Stimulated activated CD4-positive, alpha-beta T cell treated with anti-CD3 and anti-CD28 coated beads, Interleukin-15, amount 100 ng/mL, for 1 hour (primary cell): ENCODE measurements at places on chromosomes 6 and 20.
A peak's percentile ranks its signal among the peaks of the same experiment; 100 is the strongest.

DNA sequence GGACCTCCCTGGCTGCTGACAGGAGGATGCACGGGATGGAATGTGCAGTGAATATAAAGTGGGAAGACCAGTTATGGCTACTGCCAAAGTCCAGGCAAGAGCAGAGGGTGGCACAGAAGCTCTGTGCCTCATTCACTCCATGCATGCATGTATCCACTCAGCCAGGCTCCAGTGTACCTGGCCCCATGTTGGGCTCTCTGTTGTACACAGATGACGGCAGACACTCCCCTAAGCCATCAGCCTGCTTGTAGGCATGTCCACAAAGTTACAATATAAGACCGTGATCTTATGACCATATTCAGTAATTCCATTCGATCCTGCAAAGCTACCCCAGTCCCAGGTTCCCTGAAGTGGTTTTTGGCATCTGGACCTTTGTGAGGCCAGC lies 116.8 kb downstream of the PREX1 start:
- DNase-seq: no peak

- DNase-seq: no peak
Observed at GRCh38 chr20:59149678-59150504, 13.7 kb upstream of the ZNF831 start.

DNA sequence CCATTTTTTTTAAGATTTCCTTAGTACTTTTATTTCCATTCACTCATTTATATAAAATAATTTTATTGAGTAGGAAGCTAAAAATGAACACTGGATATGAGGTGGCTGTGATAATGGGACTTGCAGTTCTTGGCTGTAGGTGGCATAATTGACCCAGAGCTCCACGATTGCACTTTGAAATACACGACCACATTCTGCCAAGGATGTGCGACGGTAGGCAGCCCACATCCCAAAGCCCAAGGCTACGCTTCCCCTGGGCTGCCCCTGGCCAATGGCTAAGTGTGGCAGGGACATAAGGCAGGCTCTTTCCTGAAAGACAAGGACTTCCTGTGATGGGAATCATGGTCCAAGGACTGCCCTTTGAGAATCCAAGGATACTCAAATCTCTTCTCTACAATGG lies 43.7 kb upstream of the ADTRP start:
- DNase-seq: no peak

- no peak for DNase-seq
Observed at GRCh38 chr6:40874495-40874894, 164.5 kb downstream of the UNC5CL start.

DNA sequence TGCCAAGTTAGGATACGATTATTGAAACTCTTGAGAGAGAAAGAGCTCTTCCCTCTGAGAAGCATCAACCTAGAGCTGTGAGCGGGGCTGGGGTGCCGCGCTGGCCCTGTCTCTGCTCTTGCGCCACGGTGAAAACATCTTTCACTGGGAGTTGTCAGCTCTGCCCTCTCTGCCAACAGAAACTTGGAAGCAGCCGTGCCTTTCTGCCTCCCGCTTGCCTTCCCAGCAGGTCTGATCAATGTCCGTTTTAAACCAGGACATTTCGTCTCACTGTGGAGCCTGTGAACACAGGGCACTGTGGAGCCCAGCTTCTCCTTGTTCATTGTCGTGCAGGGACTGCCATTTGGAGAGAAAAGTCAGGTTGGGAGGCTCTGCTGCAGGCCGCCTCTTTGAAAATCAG lies 249.2 kb upstream of the PMEPA1 start:
- no peak for DNase-seq

GRCh38 chr20:60313191-60313590 lies 355.0 kb downstream of the CDH26 start:
- no peak for DNase-seq

GRCh38 chr20:1377341-1377871 lies 15.4 kb downstream of the FKBP1A start:
- no peak for DNase-seq

- DNase-seq: no peak
Observed at GRCh38 chr6:5213836-5214235, 46.9 kb downstream of the LYRM4 start.

GRCh38 chr6:42013134-42013516 lies 37.2 kb upstream of the TAF8 start:
- no peak for DNase-seq

- DNase-seq: no peak
Observed at GRCh38 chr6:117530467-117531242, 48.2 kb downstream of the DCBLD1 start.

- peak; percentile 15 for DNase-seq
Observed at GRCh38 chr6:32843331-32843978, 392 bp downstream of the PSMB8 start.

DNA sequence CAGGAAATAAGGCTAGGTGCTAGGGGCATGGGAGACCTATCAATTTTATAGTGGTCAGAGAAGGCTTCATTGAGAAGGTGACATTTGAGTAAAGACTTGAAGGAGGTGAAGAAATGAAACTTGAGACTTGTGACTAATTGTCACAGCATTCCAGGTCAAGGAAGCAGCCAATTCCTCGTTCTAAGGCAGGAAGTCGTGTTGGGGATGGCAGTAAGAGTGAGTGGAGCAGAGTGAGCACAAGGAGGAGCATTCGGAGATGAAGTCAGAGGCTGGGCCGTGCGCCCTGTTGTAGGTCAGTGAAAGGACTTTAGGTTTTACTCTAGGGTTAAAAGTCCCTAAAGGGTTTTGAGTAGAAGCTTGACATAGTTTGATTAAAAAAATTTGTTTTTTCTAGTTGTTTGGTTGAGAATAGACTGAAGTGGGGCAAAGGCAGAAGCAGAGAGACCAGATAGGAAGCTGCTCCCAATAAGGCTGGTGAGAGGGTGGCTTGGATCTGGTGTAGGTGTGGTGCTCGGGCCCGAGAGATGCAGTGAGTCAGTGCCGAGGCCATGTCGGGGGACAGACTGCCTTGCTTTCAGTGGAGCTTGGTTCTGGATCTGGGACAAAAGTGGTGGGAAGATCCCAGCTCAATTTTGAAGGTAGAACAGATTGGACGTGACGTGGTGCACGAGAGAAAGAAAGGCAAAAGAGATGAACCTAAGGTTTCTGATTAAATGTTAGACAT lies 2.6 kb upstream of the RSPH3 start:
- DNase-seq: no peak

DNA sequence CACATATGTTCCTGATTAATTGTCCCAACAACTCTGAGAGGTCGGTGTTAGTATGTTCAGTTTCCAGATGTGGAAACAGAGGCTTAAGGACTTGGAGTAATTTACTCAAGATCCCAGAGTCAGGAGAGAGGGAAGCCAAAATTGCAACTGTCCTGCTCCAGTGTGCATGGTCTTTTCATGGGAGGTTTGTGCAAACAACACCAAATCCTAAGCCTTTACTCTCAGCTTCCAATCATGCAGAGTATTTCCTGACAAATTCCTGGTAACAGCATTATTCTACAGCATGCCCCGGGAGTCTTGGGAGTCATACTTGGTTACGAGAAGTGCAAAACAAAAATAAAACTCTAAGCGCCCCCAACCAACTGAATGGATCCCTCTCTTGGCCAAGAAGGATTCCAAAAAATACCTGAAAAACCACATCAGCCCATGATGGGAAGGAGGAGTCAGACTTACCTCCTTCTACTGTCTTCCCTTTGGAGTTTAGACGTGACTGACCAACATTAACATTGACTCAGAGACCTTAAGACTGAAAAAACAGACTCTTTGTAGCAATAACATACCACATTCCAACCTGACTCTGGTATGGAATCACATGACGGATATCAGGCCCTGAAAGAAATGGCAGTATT lies 30.8 kb upstream of the PPP1R3G start:
- no peak for DNase-seq

GRCh38 chr6:158471339-158471738 lies 88.6 kb upstream of the TMEM181 start:
- DNase-seq: no peak

DNA sequence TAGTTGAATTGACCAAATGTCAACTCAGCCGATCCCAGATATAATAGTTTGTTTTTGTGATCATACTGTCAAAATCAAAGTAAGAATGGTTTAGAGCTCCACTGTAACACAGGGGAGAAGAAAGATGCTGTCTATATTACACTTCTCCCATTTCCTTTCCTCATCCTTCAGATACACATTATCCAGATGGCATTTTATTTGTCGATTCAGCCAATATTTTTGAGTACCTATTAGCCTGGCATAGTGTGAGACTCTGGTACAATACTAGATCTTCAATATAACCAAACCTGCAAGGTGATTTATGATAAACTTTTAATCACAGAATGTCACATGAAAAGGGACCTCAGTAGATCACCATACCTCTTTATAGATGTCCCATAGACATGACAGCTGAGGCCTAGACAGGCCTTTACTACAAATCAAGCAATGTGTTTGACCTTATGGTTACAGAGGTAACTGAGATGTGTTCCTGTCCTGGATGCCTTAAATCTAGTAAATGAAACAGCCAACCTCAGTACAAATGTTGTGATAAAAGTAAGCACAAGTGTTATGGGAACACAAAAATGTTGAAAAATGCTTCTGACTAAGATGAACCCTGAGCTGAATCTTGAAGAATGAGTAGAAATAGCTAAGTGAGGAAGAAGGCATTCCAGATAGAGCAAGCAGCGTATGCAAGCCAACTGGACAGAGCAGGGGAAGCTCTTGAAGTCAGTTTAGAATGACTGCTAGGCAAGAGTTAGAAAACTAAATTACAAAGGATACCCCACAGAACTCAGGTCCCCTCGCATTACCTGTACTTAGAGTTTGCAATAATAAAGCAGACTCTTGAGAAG lies 1.9 kb downstream of the FBXO9 start:
- DNase-seq: no peak

DNA sequence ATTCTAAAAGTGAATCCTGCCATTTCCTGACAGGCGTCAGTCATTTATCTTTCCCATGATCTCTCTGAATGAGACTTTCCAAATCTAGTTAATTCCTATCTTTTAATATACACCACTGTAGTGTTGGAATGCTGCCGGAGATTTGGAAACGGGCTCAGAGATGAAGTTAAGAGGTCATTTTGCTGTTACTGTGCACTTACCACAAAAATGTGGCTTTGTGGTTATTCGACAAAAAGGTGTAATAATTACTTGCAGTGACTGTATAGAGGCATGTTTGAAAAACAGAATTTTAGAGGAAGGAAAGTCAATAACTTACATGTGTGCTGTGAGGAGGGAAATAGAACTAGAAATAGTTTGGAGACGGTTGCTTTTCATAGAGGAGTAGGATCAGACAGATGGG lies 460.2 kb upstream of the BTBD3 start:
- DNase-seq: no peak

- no peak for DNase-seq
Observed at GRCh38 chr6:53899512-53899911, 104.7 kb downstream of the LRRC1 start.

GRCh38 chr6:105804000-105804399 lies 282.1 kb upstream of the PRDM1 start:
- DNase-seq: no peak

GRCh38 chr6:37882724-37883413 lies 63.3 kb downstream of the ZFAND3 start:
- no peak for DNase-seq

DNA sequence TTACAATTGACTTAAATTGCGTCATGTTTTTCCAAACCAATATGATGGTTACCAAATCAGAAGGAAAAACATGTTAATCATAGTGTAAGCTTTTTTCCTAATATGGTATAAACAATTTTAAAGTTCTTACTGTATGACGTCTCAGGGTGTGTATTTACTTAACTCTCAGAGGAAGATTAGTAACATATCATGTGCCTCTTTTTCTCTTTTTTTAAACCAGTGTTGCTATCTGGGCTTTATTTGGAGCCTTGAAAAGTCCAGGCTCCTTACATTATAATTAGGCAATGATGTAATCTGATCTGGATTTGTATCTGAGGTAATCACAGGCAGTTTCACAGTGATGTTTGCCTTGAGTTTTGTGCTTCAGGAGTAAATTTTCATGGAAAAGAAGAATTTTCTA lies 20.4 kb upstream of the RAB23 start:
- no peak for DNase-seq

- no peak for DNase-seq
Observed at GRCh38 chr20:16392346-16392745, 180.9 kb downstream of the KIF16B start.

GRCh38 chr20:35490736-35491181 lies 35.4 kb downstream of the CEP250 start:
- DNase-seq: peak; percentile 14

- no peak for DNase-seq
Observed at GRCh38 chr20:6000871-6001270, 50.4 kb downstream of the MCM8 start.

- DNase-seq: no peak
Observed at GRCh38 chr6:118511930-118512715, 36.0 kb upstream of the PLN start.

- no peak for DNase-seq
Observed at GRCh38 chr6:52403086-52403485, 17.1 kb upstream of the EFHC1 start.

DNA sequence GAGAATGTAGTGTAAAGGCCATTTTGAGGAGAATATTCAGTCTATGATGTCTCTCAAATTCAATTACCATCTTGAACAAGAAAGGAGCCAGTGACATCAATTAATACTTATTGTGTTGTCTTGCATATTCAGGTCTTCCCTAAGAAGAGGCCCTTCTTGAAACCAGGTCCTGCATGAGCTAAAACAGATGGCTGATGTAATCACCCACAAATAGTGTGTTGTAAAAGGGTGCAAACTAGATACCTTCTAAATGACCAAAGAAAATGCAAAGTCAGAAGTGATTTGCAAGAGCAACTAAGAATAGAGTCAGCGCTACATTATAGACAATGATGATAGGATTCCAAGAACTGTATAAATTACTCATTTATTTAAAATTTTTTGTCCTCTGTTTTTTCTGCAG lies 97.0 kb downstream of the BTBD3 start:
- DNase-seq: no peak

- no peak for DNase-seq
Observed at GRCh38 chr20:8223091-8223870, 91.2 kb downstream of the PLCB1 start.

DNA sequence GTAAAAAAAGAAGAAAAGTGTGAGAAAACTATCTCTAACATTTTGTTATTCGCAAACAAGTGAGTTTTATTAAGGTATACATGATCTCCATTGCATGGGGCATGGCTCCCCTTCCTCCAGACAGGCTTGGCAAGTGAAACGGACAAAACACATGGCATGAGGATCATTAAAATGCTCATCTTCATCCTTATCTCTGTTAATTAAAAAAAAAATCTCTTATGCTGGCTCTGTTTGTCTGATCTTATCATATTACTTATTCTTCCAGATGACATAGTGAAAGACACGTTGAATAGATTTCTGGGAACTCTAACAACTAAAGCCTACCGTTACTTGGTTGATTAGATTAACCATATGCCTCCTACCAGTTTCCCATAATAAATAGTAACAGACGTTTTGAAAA lies 89.4 kb downstream of the CLVS2 start:
- DNase-seq: no peak
